ENCODE measurements at places on chromosomes 16 and 17.

- no peak for DNase-seq
Measured at GRCh38 chr17:54891176-54891821, 9.4 kb upstream of the TOM1L1 start.

DNA sequence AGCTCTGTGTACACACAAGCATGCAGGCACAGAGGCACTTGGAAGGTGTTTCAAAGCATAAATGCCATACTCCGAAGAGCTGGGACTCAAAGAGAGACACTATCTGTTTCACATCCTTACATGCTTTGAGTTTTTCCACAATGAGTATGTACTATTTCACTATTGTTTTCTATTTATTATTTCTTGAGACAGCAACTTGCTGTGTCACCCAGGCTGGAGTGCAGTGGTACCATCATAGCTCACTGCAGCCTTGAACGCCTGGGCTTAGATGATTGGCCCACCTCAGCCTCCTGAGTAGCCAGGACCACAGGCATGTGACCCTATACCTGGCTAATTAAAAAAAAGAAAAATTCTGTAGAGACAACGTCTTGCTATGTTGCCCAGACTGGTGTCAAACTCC lies 31.6 kb downstream of the CYB5D2 start:
- DNase-seq = no peak

GRCh38 chr17:11668618-11669017 lies 70.3 kb downstream of the DNAH9 start:
- DNase-seq = no peak

- DNase-seq = no peak
Measured at GRCh38 chr17:12830777-12831247, 41.5 kb downstream of the ARHGAP44 start.

DNA sequence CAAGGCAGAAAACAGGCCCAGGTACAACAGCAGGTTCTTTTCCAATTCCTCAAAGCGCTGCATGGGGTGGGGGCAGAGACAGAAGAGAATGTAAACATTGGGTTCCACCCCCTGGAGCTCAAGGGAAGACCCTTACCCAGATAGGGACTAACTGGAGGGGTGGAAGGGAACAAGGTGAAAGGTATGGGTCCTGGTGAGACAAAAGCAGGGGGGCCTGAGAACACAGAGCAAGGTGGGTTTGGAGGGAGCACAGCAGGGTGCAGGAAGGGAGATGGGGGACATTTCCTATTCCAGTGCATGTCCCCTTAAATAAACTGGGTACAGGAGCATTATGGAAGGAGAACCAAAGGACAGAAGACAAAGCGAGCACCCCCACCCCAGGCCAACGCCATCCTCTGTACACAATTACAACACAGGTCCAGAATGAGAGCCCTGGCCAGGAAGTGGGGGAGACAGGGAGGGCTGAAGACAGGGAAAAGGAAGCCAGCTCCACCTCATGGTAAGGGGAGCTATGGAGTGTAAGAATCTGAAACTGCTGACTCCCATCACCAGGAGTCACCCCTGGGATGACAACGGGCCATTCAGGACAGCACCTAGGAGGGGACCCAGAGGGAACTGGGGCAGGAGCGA lies 2.1 kb upstream of the CD2BP2 start:
- no peak for DNase-seq

GRCh38 chr16:75763204-75763603 lies 36.9 kb upstream of the CPHXL start:
- DNase-seq = no peak

GRCh38 chr16:52584354-52585320 lies 37.7 kb upstream of the TOX3 start:
- no peak for DNase-seq

All from activated naive CD4-positive, alpha-beta T cell (primary cell).